T-helper 17 cell (primary cell): ENCODE measurements at places on chromosomes 1 and 21.

DNA sequence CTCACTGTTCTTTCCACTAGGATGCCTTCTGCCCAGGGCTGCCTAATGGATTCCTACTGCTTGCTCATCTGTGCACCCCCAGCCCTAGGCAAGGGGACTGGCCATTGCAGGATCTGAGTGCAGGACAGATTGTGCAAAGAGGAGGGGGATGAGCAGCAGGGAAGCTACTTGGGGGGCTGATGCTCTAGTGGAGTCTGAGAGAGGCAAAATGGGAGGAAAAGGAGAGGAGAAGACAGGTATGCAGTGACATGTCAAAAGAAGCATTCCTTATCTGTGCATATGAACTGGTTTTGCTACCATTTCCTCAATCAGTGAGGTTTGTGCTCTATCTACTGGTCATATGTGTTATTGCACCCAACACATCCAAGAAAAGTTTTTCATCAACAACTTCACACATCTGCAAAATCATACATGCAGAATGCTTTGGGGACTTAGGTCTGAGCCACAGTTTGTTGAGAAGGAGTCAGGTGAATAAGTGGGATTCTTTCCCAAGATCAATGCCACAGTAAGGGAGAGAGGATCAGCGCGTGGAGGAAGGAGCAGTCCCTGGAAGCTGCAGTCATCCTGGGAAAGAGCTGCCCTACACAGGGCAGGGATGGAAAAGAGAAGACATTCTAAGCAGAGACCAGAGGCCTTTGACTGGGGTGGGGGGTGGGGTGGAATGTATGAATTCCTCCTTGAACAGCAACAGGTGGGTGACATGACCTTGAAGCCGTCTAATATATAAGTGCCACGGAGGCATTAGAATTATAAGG, 14.4 kb downstream of the SLC5A9 start:
- no peak for DNase-seq

- DNase-seq: no peak
Observed at GRCh38 chr1:167774710-167775109, 52.9 kb downstream of the MPZL1 start.

- DNase-seq: no peak
Observed at GRCh38 chr1:228978484-228979324, 243.4 kb downstream of the RHOU start.

GRCh38 chr1:230609208-230609607, 33.1 kb upstream of the COG2 start:
- DNase-seq: no peak

DNA sequence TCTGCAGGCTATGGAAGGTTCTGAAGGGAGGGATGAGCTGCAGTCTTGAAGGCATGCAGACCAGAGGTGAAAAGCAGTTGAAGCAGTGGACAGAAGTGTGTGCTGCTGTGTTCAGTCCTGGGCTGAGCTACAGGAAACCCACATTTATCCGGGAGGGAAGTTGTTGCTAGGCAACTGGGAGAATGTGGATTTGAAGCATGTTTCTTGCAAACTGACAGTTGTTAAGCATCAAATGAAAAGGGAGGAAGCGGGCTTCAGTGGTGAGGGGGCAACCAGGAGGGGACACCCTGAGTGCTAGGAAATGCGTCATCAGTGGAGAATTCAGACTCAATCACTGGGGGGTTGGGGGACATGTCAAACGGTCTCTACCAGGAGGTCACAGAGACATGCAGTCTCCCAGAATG, 28.7 kb downstream of the ABCA4 start:
- no peak for DNase-seq

DNA sequence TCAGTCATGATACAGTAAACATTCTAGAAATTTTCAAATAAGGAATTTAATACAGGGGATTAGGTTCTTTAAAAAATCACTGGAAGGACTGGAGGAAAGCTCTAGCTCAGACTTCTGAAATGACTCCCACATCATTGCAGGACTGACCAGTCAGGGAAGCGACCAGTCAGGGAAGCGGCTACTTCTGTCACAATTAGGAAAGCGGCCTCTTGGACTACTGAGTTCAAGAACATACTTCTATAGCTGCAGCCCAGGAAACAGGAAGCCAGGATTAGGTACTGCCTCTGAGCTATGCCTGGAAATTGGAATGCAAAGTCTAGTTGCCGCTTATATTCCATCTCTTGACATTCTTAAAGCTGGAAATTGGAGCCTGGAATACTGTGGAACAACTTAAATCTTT, 45.5 kb downstream of the USP25 start:
- no peak for DNase-seq

GRCh38 chr1:203038217-203038741, 12.0 kb downstream of the PPFIA4 start:
- no peak for DNase-seq

- no peak for DNase-seq
Observed at GRCh38 chr1:167404161-167404888, 114.0 kb downstream of the CD247 start.

DNA sequence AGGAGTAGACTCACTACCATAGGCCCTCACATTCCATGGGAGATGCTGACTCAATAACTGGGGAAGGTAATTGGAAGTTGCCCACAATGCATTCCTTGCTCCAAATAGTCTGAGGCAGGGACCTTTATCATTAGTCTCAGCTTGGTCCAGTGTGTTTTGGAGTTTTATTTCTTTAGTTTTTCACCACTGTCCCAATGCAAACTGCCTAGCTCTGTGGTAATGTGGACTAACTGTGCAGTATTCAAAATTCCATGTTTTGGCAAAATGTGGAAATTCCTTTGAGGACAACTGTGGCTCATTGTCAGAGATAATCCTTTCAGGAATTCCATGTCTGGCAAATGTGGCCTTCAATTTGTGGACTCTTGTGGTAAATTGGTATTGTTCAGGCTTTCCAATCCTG, 78.1 kb upstream of the PAPPA2 start:
- DNase-seq: no peak

DNA sequence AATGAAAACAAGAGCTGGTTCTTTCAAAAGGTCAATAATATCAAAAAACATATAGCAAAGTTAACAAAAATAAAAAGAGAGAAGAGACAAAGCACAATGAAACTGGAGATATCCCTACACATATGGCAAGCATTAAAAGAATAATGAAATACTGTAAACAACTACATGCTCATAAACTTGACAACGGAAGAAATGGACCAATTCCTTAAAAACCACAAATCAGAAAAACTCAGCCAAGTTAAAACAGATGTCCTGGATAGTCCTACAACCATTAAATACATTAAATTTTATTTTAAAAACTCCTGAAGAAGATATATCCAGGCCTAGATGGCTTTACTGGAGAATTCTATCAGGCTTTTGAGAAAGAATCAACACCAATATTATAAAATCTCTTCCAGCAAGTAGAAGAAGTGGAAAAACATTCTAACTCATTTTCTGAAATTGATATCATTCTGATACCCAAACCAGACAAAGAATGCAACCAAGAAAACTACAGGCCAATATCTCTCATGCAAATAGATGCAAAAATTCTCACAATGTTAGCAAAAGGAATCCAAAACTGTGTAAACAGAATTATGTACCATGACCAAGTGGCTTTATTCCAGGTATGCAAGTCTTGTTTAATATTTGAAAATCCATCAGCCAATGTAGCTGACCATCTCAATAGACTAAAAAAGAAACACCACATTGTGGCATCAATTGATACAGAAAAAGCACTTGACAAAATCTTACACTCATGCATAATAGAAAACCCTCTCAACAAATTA, 56.1 kb upstream of the LRRC7 start:
- no peak for DNase-seq

GRCh38 chr1:220925707-220926106, 46.5 kb downstream of the HLX start:
- no peak for DNase-seq

DNA sequence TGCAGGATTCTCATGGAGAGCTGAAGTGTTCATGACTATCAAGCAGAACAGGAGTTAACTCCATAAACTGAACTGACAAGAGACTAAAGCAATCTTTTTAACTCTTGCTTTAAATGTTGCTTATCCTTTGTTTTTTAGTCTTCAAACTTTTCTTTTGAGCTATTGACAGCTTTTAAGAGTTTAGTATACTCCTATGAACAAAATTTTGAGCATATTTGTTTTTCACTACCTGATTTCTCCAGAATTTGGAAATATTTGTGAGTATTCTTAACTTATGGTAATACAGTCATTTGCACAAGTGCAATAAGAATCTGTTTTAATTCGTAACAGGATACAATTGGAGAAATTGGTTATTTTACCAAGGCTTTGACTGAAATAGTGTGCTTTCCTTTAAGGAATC, 7.2 kb downstream of the DNAI4 start:
- DNase-seq: no peak

- no peak for DNase-seq
Observed at GRCh38 chr1:203056012-203056411, 29.7 kb downstream of the PPFIA4 start.

- DNase-seq: no peak
Observed at GRCh38 chr1:242754926-242755325, 230.4 kb upstream of the PLD5 start.

GRCh38 chr1:56758135-56758534, 61.1 kb downstream of the FYB2 start:
- no peak for DNase-seq

- no peak for DNase-seq
Observed at GRCh38 chr1:196115646-196116045, 492.6 kb downstream of the KCNT2 start.

DNA sequence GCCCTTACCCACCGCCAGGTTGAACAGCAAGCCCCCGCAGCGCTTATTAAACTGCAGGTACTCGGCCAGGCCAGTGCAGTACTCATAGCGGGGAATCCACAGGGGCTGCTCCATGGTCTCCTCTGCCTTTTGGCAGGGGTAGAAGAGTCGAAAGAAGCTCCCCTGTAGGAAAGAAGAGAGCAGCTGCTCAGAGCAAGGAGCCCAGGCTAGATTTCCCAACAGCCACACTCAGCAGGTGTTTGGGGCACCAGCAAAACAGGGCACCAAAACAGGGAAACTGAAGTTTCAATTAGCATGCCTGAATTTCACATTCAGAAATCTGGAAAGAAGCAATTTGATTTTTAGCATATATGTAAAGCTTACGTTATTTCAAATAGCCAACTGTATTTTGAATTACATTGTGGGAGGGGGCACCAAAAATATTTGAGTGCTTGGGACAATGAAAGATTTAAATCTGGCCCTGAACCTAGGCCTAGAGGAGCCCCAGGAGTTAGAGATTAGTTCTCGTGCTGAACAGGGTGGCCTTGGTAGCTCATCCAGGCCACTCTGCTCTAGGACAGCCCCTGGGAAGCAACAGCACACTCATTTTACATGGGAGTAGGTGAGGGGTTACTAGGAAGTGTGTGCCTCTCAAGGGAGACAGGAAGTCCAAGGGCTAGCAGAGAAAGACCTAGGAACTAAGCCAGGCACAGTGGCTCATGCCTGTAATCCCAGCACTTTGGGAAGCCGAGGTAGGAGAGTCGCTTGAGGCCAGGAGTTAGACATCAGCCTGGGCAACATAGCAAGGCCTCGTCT, 8.2 kb downstream of the PAFAH2 start:
- no peak for DNase-seq

GRCh38 chr1:167165948-167166689, 54.6 kb upstream of the POU2F1 start:
- no peak for DNase-seq

- no peak for DNase-seq
Observed at GRCh38 chr1:115832651-115833050, 8.3 kb downstream of the NHLH2 start.

DNA sequence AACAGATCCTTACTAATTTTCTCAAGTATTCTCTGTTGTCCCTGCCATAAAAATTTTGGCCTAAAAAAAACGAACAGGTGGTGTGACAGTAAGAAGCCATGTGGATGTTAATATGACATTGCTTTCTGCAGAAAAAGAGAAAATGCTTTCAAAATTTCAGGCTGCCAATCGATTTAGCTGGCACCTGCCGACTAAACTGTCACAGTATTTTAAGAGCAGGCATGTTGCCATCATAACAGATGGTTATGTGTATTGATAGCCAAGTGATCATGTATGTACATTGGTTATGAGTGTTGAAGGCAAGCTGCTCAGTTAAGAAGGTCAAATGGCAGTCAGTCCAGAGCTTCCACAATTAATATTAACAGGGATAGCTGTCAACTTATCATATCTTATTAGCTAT, 1017.0 kb downstream of the MRPL39 start:
- DNase-seq: no peak

GRCh38 chr1:28666806-28667205, 1.8 kb upstream of the GMEB1 start:
- DNase-seq: no peak

GRCh38 chr1:186741640-186742039, 61.4 kb upstream of the PTGS2 start:
- DNase-seq: no peak

GRCh38 chr1:184405094-184405800, 18.4 kb downstream of the C1orf21 start:
- DNase-seq: no peak

GRCh38 chr1:58618303-58618702, 41.3 kb upstream of the TACSTD2 start:
- no peak for DNase-seq

DNA sequence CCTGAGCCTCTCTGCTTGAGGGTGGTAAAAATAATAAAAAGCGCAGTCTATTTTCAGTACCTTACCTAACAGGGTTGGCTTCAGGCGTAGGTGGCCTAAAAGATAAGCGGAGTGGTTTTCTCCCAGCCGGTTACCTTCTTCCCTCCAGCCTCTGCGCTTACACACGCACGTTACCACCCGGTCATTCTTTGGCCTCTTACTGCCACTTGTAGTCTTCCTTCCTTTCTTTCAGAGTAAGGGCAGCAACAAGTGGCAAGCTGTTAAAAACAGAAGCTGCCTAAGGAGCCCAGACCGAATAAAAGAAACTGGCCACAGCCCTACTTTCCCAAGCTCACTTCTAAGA, 35.4 kb downstream of the CLCA1 start:
- no peak for DNase-seq

DNA sequence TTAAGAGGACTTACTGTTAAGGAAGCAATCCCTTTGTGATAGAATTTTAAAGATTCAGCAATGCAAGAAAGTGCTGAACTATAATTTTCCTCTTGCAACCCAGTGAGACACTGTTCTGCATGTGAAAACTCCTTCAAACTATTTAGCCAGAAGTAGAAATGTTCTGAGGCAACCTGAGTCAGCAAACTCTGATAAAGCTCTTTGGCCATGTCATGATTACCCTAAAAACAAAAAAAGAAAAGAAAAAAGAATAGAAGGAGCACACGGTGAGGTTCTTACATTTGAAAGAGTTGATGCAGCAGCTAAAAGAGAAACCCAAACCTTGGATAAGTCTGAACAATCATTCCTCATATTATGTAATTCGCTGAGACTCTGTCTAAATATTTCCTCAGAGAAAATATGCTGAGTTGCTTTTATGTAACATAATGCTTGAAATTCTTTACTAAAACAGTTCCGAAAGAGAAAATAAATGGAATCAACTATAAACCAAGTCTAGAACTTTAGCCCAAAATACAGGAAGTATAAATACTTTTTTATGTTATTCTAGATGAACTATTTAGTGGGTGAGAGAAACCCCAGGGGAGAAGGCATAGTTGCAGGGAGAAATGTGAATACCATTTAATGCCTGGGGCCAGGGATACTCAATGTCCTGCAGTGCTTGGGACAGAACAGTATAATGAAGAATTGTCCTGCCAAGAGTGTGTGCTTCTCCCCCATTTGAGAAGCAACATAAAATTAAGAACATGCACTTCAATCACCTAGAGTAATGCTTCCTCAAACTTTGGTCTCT, 60.0 kb downstream of the INTS7 start:
- DNase-seq: no peak

GRCh38 chr1:152053375-152053774, 16.6 kb upstream of the S100A11 start:
- DNase-seq: no peak
